Kasumi-1 (cell line): ENCODE measurements at places on chromosomes 3 and 15.

DNA sequence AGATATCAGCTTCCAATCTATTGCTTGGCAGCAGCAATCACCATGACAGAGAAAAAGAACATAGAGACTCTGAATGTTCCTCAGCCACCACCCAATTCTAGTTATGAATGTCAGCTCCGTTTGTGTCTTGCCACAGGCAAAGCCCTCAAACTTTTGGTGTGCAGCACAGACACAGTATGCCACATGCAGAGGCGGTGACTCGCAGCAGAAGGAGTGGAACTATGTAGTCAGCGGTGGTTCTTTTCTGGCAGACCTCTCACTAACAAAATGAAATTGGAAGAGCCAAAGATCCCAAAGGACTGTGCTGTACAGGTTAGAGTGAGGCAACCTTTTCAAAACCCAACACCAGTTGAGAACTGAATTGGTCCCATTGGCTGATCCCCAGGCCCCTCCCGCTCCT lies 220.9 kb downstream of the SLC9A9 start:
- no peak for DNase-seq

DNA sequence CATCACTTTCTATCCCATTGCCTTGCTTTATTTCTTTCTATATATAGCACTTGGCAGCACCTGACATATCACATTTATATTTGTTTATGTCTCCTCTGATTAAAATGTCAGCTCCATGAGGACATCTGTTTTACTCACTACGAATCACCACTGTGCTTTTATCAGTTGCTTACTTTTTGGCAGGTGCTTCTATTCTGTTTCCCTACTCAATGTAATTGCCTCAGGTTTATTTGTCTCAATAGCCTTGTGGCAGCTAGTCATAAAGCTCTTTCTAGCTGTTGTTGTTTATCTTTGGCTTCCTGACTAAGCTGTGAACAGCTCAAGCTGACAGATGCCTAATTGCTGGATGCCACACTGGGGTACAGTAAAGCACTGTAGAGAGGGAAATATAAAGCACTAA lies 85.5 kb downstream of the VPS13C start:
- DNase-seq = no peak

DNA sequence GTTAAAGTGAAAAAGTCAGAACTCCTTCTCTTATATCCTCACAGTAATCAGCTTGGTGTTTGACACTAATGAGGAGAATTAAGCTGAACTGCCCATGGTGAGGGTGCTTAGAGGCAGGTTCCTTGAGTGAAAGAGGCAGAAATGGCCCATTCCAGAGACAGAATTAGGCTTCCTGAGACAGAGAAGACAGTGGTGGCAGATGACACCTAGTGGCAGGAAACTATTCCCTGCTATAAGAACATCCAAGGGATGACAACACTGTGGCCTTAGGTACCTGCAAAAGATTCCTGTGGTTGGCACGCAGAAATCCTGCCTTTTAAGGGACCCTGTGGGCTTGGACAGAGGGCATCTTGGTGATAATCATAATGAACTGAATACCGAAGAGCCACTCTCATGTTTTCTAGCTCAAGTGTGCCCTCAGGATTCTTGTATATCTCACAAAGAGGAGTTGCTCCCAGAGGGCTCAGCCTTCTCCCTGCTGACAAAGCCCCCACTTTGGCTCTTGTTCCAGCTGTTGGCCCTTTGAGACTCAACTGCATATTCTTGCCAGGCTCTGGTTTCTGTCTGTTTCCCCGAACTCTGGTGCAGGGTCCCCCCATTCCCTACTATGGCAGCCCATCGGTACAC lies 56.0 kb downstream of the KBTBD12 start:
- peak; percentile 51 for DNase-seq

GRCh38 chr3:54065586-54065985 lies 56.8 kb upstream of the CACNA2D3 start:
- DNase-seq = no peak

DNA sequence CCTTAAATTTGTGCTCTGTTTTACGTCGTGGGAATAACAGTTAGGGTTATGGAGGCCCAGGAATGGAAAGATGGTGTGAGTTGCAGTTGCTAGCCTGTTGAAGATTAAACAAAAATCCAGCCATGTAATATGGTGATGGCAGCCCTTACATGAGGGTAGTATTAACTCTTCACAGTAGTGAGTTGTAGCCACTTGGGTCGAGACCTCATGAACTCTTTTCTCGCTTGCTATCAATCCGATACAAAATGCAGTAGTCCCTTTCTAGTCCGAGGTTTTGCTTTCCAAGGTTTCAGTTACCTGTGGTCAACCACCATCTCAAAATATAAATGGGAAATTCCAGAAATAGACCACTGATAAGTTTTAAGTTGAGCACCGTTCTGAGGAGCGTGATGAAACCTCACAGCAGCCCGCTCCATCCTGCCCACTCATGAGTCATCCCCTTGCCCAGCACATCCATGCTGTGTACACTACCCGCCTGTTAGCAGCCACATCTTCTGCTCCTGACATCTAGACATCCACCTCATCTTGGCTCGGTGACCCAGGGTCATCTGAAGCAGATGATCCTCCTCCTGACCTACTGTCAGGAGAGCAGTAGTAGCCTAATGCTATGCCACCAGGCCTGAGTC lies 177.9 kb downstream of the CDIN1 start:
- DNase-seq = peak; percentile 1

- DNase-seq = no peak
Observed at GRCh38 chr3:141366285-141367037, 1.8 kb upstream of the ZBTB38 start.

DNA sequence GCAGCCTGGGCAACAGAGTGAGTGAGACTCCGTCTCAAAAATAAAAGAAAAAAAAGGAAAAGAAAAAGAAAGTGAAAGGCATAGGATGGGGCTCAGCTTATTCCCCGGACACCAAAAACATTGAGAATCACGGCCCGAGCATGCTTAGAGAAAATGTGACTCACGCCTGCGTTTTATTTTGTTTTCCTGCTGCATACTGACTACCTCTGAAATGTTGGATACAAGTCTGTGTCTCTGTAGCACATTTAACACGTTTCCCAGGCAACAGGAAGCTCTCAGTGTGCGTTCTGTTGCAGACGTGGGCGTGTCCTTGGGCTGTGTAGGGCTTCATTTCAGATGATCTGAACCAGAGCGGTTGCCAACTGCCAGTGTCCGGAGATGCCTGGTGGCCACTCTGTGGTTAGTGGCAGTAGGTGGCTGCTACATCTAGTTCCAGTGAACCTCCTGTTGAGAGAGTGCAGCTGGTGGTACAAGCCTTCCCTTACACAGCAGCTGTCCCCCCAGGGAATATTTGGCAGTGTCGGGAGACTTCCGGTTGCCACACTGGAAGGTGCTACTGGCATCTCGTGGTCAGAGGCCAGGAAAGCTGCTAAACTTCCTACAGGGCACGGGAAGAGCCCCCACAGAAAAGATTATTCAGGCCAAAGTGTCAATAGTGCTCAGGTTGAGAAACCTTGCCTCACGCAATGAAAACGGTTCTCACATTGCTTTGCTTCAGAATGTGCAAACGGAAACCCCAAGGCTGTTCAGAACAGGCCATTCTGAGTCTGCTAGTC lies 3.0 kb downstream of the SLC51A start:
- DNase-seq = peak; percentile 93

DNA sequence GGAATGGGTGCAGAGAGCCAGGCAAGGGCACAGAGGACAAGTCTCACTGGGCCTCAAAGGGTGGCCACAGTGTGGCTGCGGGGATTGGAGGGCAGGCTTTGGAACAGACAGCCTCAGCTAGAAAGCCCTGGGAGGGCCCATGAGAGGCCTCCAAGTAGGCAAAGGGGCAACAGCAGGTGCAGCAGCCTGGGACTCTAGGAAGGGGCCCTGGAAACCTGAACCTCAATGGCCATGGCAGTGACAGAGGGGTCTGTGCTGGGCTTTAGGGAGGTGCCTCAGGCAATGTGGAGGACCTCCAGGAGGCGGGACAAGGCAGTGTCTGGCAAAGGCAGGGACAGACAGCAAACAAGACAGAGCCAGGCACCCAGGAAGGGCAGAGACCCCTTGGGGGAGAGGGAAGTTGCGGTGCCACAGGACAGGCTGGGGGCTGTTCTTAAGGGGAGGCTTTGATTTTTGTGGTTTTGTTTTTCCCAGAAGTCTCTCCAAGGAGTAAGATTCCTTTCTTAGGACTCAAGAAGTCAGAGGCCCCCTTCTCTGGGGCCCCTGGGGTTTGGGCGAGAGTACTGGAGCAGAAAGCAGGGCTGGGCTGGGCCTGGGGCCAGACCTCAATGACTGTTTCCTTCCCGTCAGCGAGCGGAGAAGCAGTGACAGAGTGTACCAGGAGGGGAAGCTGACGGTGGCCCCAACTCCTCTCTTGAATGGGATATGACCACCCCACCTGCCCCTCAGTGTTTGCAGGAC lies 9.7 kb downstream of the STOML1 start:
- DNase-seq = peak; percentile 88

DNA sequence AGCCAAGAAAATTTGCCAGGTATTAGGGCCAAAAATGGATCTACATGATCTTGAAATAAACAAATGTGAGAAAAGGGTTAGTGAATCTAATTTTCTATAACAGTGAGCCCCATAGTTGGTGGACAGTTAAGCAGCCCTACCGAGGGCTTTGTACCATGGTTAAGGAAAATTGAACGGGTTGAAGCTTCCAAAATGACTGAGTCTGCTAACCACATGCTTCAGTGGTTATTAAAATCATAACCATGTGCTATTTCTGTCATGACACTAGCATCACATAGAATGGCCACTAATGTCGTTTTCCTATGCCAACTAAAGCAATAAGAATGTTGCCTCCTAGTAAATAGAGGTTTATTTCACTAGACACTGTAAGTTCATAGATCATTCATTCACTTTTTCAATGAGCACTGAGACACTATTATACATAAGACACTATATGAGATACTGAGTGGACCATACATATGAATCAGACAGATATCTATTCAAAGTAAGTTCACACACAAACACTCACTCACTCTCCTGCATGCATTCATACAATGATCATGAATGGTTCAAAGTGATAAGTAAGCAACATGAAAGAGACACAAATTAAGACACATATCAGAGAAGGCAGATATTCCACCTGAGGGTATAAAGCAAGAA lies 4.3 kb downstream of the SST start:
- no peak for DNase-seq

DNA sequence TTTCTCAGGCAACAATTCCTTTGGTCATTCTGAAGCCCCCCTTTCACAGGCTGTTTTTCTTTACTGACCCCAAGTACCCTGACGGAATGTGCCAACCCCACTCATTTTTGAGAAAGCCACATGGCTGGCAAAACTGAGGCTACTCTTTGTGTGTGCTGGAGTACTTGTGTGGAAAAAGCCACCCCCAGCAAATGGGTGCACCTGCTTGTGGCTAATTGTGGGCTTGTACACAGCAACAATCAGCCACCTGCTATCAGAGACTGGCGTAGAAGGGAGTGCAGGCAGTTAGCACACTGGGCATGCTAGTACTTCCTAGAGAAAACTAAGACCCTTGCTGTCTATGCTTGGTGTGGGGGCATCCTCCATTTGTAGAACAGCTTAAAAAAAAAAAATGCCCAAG lies 110.1 kb upstream of the LMOD3 start:
- DNase-seq = no peak

- peak; percentile 55 for DNase-seq
Observed at GRCh38 chr3:99645277-99646106, 7.1 kb downstream of the COL8A1 start.

- no peak for DNase-seq
Observed at GRCh38 chr3:175605851-175606250, 746.7 kb downstream of the NAALADL2 start.

DNA sequence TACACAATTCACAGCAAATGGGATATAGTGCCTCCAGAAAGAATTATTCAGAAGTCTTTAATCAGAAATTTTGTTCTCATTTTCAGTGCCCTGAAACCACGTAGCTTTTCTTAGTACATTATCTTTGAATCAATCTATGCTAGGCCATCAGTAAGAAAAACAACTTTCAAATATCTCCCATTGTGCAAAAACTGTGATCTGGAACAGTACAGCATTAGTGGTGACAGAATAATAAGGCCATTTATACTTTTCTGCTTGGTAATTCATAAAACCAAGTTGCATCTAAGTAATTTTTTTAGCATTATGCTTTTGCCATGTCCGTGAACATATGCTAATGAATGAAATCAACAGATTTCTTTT lies 35.4 kb upstream of the ZNF385D start:
- no peak for DNase-seq

GRCh38 chr15:69561071-69561784 lies 108.6 kb downstream of the RPLP1 start:
- no peak for DNase-seq

- DNase-seq = peak; percentile 32
Observed at GRCh38 chr3:138440121-138440521, 5.7 kb downstream of the ESYT3 start.

DNA sequence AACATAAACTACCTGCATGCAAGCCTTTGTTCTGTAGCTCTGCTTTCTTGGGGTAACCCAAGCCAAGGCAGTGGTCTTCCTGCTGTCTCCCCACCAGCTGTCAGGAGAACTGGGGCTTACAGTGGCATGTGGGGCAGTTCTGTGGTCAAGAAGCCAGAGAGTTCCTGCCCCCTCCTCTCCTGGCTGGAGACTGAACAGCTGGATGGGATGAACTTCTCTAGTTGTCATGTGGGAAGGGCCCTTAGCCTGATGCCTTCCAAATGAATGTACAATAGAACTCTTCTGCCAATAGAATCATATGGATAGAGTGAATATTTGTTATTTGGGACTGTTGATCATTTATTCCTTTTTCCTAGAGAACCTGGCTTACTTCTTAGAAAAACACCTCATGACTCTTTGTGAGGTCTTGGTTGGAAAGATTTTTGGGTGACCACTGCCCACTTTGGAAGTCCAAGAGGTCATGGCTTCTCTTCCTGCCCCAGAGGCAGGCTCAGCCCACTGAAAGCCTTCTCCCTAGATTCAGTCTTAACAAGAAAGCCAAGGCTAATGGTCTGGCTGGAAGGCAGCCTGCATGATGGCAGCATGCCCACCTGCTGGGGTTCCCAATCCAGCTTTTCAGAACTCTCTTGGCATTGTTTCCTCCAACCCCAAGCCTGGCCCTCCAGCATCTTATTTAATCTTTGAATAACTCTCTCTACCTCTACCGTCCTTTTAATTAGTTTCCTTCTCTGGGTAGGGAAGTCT lies 462.9 kb upstream of the PROK2 start:
- DNase-seq = no peak

- no peak for DNase-seq
Observed at GRCh38 chr3:11566478-11566877, 77.2 kb downstream of the VGLL4 start.

- peak; percentile 87 for DNase-seq
Observed at GRCh38 chr3:29240248-29240647, 40.6 kb upstream of the RBMS3 start.

DNA sequence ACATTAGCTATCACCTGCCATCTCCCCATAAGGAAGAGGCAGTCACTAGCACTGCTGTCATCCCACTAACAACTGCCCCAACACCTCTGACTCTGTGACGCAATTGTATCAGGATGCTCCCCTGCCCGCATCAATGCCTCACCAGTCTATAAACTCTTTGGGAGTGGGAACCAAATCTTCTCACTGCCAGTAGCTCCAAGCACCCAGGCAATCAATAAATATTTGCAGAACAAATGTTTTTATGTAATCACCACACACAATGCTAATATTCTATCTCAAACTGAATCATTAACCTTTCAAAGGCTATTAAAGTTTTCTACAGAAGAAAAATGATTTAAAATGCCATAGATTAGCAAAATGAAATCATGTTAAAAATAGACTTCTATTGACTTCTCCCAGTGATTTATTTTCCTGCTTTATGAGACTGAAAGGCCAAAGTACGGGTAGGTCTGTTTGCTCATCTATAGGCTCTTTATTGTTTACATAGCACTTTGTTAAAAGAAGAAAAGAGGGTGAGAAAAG lies 131.3 kb downstream of the PLD1 start:
- DNase-seq = no peak

GRCh38 chr3:192904632-192905289 lies 12.9 kb downstream of the MB21D2 start:
- DNase-seq = no peak

- no peak for DNase-seq
Observed at GRCh38 chr15:51201581-51201980, 106.9 kb upstream of the TNFAIP8L3 start.
